Lung (tissue), 17 donors: ENCODE measurements at places on chromosomes 6 and 20.
A peak's percentile ranks its signal among the peaks of the same experiment; 100 is the strongest.

DNA sequence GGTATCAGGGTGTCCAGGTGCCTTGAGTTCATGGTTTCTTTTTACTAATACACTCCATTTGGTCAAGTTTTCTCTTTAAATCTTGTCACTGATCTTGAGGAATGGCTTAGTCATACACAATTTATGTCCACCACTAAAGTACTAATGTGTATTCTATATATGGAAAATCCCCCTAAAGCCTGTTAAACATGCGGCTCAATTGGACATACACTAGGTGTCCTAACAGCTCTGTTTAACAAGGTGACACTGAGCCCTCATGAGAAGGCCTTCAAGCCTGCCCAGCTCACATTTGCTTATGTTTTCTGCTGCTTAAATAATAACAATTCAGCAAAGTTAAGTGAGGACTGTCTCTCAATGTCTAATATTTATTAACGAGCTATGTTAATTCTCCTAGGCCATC is 31.5 kb downstream of the PDE7B start:
- no peak for DNase-seq

- DNase-seq, result no peak
Measured at GRCh38 chr6:111462770-111463391, 20.1 kb downstream of the REV3L start.

- no peak for DNase-seq
Measured at GRCh38 chr6:165799391-165800153, 136.5 kb upstream of the PDE10A start.

DNA sequence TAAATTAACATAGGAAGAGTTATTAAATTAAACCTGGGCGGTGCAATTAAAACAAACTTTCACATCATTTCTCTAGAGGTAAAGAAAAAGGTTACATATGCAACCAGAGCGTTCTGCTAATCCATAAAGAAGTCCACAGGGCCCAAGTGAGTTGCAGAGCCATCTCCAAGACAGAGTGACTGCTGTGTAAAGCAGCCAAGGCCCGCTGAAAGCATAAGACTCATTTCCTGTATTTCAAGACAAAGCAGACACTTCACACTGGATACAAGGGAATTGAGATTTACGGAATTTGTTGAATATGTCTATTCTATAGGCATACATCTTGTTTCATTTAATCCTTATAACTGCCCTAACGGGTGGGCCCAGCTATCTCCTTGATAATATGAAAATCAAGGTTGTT is 422.8 kb downstream of the CBLN4 start:
- DNase-seq, result no peak

DNA sequence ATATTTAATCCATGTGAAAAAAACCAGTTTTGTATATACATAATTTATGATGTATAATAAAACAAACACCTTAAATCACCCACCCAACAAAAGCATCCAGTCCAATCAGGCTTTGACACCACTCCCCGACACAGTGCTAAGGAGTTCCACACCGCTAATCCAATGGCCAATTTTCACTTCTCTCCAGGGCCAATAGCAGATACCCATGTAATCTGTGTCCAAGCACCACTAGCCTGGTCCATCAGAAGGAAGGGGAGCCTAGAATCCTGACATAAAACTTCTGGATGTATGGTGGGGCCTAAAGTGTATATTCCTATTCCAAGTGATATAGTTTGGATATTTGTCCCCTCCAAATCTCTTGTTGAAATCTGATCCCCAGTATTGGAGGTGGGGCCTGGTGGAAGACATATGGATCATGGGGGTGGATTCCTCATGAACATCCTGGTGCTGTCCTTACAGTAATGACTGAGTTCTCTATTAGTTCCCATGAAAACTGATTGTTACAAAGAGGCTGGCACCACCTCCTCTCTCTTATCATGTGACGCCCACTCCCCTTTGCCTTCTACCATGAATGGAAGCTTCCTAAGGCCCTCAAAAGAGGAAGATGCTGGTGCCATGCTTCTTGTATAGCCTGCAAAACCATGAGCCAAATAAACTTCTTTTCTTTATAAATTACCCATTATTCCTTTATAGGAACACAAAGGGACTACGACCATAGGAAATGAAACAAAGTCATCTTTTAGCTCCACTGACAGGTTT is 20.8 kb downstream of the RALGAPA2 start:
- DNase-seq, result no peak

GRCh38 chr20:33370291-33370690 is 31.0 kb downstream of the CDK5RAP1 start:
- DNase-seq, result no peak

- DNase-seq, result peak; percentile 79
Measured at GRCh38 chr6:33207552-33208090, 679 bp upstream of the RING1 start.

GRCh38 chr20:58748618-58749017 is 56.0 kb downstream of the NPEPL1 start:
- no peak for DNase-seq

- DNase-seq, result peak; percentile 52
Measured at GRCh38 chr6:37171201-37171969, 1.4 kb downstream of the PIM1 start.

DNA sequence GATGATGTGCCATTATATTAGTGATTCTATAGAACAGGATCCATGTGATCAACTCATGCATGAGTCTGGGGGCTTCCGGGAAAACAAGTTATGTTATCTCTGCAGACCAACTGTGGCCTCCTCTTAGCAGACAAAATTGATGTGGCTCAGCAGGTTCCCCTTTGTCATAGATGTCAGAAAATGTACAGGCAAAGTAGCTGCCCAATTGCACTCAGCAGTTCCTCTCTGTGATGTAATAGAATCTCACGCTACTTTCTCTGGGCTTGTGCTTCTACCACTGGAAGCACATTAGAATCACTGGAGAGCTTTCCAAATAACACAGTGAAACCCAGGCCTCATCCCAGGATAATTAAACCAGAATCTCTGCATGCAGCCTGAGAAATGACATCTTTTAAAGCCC is 253.1 kb downstream of the SLC24A3 start:
- no peak for DNase-seq

DNA sequence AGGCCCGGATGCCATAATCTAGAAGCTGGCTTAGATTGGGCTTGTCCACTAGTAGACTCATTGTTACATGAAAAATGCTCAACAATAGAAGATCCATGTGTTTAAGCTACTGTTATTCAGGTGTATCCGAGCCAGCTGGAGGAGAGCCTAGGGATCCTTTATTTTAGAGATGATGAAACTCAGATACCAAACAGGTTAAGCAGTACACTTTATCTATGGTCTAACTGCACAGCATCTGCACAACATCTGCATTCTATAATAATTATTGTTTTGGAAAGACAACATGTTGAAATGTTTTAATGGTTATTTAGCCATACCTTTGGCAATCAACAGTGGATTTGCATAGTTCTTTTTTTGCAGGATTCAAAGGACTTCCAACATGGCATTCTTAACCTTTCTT is 134.1 kb downstream of the RFPL4B start:
- DNase-seq, result no peak

DNA sequence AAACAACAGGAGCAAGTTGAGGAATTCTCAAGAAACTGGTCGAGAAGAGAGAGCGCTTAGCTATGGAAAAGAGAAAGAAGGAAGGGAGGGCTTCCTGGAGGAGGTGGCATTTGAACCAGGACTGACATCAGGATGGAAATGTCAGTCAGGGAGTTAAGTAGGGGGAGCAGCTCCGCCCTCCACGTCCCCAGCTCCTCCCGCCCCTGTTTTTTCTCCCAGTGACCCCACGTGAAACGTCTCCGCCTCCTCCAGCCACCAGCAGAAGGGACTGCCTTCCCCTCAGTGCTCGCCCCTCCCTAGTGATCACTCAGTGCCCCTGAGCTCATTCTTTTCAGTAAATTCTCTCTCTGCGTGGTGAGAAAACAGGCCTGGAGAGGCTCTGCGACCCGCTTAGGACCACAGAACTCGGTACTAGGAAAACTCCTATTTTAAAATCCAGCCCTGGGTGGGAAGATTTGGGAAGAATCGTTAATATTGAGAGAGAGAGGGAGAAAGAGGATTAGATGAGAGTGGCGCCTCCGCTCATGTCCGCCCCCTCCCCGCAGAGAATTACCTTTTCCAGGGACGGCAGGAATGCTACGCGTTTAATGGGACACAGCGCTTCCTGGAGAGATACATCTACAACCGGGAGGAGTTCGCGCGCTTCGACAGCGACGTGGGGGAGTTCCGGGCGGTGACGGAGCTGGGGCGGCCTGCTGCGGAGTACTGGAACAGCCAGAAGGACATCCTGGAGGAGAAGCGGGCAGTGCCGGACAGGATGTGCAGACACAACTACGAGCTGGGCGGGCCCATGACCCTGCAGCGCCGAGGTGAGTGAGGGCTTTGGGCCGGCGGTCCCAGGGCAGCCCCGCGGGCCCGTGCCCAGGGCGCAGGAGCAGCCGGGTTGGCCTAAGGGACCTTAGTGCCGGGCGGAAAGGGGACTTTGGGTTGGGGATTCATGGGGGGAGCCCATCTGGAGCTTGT is 4.6 kb downstream of the HLA-DPB1 start:
- DNase-seq, result peak; percentile 86

- DNase-seq, result no peak
Measured at GRCh38 chr6:71444222-71444621, 155.6 kb downstream of the OGFRL1 start.

GRCh38 chr20:57320358-57320757 is 9.2 kb upstream of the SPO11 start:
- DNase-seq, result no peak

DNA sequence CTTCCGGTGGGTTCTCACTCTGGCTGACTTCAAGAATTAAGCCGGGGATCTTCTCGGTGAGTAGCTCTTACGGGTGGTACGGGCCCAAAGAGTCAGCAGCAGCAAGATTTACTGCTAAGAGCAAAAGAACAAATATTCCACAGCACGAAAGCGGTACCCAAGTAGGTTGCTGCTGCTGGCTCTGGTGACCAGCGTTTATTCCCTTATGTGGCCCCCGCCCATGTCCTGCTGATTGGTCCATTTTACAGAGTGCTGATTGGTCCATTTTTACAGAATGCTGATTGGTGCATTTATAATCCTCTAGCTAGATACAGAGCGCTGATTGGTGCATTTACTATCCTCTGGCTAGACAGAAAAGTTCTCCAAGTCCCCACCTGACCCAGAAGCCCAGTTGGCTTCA is 44.3 kb downstream of the FAM50B start:
- DNase-seq, result no peak

- peak; percentile 34 for DNase-seq
Measured at GRCh38 chr6:143845033-143845432, 1.9 kb downstream of the LTV1 start.

GRCh38 chr6:50707652-50708300 is 5.5 kb upstream of the TFAP2D start:
- DNase-seq, result peak; percentile 54

DNA sequence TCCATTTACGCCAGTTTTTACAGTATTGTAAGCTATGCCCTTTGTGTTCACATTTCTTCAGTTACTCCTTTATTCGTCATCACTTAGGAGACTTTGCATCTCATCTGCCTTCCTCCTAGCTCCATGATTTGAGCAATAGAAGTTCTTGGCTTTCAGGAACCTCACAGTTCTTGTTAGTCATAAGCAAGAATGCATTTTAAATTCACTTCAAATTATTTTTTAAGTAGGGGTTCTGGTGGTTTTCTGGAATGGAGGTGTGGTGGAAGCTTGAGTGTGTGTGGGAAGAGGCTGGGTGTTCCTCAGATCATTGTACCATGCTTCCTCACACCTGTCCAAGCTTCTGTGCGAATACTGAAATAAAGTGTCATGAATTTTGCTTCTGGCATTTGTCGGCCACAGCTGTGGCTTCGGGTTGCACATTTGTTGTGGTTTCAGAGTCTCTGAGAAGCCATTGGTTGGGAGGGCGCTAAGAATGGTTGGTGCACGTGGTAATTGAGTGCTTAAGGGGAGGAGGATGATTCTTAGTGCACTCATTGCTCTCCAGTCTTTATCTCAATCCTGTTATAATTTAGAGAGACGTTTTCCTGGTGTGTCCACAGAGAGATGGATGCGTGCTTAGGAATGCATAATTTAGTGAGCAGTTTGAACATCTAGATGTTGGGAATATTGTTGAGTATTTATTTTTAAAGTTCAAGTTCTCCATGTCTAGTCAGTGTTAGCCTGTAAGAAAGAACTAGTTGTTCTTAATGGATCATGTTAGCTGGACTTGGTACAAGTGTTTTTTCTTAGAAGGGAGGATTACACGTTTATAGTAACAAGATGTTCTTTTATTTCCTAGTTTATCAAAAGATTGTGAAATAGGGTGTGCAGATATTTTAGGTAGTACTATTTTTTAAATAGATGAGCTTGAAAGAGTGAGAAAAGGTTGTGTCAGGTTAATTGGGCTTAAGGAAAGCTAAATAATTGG is 31.9 kb downstream of the FOXO3 start:
- no peak for DNase-seq

GRCh38 chr6:10302566-10303235 is 112.2 kb downstream of the TFAP2A start:
- DNase-seq, result no peak

DNA sequence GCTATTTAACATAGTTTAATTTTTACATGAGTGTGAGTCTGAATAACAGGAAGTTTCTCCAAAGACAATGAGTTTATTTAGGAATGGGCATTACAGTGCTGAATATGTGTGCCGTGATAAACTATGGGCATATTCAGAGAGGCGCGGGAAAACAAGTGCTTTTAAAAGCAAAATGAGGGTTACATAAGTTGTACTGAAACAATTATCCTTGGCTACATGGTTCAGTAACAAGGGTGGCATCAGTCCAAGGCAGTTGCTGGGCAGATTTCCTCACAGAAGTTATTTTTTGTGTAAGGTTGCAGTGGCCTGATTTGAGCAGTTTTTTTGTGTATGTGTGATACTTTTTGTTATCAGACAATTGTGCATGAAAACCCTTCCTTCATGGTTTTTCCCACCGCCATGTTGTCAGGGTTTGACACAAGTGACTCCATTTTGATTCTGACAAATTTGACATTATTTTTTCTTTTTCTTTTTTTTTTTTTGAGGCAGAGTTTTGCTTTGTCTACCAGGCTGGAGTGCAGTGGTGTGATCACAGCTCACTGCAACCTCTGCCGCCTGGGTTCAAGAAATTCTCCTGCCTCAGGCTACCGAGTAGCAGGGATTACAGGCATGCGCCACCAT is 22.3 kb upstream of the PXDC1 start:
- DNase-seq, result peak; percentile 63

DNA sequence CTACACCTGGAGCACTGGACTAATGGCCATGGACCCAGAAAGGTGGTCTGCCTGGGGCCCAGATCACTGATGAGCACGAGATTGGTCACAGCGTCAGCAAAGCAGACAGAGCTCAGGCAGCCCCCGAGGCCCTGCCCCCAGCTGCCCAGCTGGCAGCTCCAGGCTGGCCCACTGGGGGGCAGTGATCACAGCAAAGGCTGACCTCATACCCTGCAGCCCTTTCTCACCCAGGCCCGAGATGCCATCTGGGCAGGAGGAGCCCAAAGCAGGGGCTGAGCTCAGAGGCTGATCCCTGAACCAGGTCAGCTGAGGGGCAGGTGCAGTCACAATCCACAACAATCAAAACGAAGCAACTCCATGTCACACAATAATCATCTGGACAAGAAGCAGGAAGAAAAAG is 4.1 kb downstream of the MAP1LC3A start:
- DNase-seq, result no peak

DNA sequence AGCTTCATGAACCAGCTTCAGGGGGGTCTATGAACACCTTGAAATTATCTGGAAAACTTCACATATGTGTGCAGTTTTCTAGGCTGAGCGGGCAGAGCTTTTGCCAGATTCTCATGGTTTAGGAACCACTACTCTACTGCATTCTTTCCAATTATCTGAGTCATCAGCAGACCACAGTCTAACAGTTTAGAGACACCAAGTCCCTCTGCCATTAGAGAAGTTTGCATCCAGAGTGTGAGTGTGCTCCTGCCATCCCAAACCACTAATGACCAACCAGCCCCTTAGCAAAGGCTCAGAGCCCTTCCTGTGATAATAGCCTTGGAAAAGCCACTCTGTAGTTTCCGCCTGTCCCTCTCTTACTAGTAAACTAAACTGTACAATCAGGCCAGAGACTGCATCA is 96.8 kb downstream of the PHACTR1 start:
- no peak for DNase-seq
